ENCODE measurements at places on chromosomes 7 and 10.

DNA sequence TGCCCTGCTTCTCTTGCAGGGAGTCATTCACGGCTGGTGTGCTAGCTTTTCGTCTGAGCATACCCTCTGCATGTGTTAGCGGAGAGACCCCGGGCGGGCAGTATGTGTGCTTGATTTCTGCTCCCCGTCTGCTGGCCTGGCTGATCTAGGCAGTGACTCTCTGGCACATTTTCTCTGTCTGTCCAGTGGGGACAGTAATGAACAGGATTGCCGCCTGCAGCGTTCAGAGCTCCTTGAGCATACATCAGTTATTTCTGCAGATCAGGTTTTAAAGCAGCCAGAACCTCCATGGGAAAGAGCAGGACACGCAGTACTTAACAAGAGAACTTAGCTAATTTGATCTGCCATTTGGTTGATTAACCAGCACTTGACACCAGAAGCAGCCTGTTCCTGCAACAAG lies 242.5 kb downstream of the CELF2 start:
- no peak for DNase-seq

DNA sequence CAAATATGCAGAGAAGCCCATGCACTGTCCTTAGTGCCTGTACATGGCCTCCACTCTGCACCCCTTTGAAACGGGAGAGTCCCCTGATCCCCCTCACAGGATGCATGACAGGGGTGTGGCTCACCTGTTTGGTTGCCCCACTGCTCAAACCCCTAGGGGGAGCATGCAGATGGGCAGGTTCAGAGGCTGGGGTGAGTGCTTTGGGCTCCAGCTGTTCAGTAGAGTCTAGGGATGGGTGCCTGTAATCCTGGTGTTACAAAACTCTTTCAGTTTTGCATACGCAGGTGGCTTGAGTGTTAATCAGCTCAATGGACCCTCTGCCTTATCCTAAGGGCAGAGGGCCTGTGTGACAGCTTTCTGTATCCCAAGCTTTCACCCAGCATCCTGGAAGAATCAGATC lies 7.8 kb upstream of the SFTPA1 start:
- DNase-seq, result no peak

- DNase-seq, result no peak
Observed at GRCh38 chr10:125023862-125024496, 82.1 kb downstream of the ZRANB1 start.

DNA sequence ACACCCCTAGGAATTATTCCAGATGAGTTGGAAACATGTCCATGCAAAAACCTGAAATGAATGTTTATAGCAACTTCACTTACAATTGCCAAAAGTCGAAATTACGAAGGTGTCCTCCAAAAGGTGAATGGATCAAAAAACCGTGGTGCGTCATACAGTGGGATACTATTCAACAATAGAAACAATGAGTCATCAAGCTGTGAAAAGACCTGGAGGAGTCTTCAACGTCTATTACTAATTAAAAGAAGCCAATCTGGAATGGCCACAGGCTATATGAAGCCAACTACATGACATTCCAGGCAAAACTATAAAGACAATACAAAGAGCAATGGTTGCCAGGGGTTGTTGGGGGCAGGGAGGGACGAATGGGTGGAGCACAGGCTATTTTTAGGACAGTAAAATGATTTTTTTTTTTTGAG lies 12.6 kb upstream of the PPP2R2D start:
- no peak for DNase-seq

DNA sequence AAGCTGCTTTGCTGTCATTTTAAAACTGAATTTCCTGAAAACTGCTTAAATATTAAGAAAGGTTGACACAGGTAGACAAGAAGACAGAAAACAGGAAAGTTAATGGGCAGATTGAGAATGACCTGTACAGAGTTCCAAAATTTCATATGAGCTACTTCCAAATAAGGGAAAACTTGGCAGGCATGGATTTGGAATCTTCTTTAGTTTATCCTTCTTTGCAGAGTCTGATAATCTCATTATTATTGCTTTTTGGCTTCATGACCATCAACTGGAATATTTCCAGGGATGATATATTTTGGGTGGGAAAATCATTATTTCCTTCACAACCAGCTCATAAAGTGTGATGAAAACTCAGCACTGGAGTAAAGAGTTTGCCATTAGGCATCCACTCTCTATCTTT lies 346.5 kb upstream of the NPVF start:
- DNase-seq, result no peak

DNA sequence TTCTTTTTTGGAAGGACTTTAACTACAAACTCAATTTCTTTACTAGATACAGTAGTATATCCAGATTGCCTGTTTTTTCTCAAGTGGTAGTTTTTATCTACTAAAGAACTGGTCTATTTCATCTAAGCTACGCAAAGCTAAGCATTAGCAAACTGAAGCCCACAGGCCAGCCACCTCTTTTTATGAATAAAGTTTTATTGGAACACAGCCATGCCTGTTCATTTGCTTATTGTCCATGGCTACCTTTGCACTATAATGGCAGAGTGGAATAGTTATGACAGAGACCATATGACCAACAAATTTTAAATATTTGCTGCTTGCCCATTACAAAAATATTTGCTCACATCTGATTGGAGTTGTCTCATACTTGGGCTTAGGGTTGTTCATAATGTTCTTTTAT lies 168.7 kb downstream of the CAMK1D start:
- DNase-seq, result no peak

- no peak for DNase-seq
Observed at GRCh38 chr7:49112647-49113046, 188.3 kb downstream of the CDC14C start.

DNA sequence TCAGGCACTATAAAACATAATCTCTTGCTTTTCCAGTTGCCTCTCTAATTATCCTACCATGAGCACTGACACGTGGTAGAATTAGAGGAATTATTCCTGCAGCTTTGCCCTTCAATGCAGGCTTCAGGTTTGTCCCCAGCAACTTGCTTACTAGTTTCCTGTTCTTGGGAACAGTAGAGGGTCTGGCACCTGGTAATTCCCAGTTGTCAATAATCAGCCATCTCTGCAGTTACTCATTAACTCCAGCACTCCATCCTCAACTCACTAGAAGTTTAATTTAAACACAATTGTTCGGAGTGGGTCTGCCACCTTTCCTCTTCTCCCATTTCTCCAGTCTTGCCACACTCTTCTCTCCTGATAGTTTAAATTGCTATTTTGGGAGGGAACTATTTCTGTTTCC lies 324.3 kb upstream of the KIAA1217 start:
- no peak for DNase-seq

DNA sequence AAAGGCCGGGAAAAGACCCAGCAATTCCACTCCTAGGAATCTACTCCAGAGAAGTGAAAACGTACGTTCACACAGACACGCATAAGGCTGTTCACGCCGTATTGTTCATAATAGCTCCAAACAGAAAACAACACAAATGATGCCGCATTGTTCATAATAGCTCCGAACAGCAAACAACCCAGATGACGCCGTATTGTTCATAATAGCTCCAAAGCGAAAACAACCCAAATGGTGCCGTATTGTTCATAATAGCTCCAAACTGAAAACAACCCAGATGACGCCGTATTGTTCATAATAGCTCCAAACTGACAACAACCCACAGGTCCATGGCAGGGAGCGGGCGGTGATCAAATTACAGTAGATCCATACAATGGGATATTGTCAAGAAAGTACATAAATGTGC lies 85.2 kb upstream of the DNAAF5 start:
- DNase-seq, result no peak

GRCh38 chr10:116469437-116469836 lies 41.8 kb downstream of the PNLIPRP3 start:
- DNase-seq, result no peak

DNA sequence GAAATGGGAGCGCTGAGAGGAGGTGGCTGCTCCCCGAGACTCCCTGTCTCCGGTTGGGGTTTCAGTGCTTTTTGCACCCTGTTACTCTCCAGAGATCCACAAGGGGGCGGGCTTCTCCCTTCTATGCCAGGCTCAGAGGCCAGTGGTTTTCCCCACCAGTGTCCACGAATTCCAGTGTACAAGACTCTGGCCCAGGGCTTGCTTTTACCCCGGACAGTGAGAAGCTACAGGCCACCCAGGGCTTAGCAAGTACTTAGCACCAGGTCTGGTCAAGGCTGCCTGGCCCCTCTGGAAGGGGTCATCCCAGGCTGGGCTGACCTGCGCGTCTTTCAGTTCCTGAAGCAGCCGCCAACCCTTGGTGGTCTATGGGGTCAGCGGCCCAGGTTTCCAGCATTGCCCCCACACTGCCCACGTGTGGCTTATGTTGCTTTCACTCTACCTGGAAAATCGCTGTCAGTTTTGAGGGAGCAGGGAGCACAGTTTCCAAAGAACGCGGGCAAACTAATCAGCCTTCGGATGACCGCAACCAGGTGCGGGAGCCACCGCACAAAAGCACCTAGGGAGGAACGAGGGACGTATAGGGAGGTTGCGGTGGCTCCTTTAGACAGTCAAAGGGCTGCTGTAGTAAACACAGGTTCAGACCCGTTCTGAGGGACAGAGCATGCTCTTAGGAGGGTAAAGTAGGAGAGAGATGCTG lies 6.8 kb downstream of the CYP26A1 start:
- no peak for DNase-seq

- DNase-seq, result no peak
Observed at GRCh38 chr10:124224331-124225028, 131.1 kb upstream of the CHST15 start.

GRCh38 chr10:30996481-30997005 lies 35.1 kb downstream of the ZNF438 start:
- DNase-seq, result no peak

DNA sequence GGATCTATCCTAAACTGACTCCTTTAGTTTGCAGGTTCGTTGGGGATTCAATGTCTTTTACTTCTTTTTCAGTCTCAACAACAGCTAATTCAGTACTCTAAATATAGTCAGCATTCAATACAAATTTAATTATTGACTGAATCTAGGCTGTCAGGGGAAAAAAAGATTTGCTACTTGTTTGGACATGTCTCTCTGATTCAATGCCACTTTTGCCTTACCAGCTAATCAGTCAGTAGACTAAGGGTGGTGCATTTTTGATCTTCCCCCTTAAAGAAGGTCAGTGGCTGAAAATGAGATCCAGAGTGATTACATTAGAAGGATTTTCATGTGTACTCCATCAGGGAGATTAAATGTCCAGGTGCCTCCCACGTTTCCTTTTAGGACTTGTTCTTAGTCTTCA lies 145.1 kb downstream of the C1GALT1 start:
- no peak for DNase-seq

- no peak for DNase-seq
Observed at GRCh38 chr7:503575-504111, 16.0 kb downstream of the PDGFA start.

DNA sequence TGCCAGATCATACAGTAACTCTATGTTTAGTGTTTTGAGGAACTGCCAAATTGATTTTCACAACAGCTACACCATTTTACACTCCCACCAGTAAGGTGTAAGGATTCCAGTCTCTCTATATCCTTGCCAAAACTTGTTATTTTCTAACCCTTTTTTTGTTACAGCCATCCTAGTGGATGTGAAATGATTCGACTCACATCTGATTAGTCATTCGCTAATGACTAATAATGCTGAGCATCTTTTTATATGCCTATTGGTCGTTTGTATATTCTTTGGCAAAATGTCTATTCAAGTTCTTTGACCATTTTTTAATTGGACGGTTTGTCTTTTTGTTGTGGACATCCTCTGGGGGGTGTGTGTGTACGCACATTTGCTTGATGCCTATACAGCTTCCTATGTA lies 142.8 kb downstream of the DGKB start:
- DNase-seq, result no peak

Measured in cortex of kidney (tissue), 1 donor.